Hair follicular keratinocyte (primary cell): ENCODE measurements at places on chromosomes 1 and 21. TPM values are rescaled to one million over a fixed set of nuclear protein-coding genes. Genes with fewer than 3 reads are reported as not detected.

CRYZ gene
- total RNA-seq = 61.5 and 67.7 TPM in 2 replicates

CDCA8 gene
- total RNA-seq = 13.4 and 34.4 TPM in 2 replicates

HTR6 gene
- not detected in 2 replicates for total RNA-seq

RGS18 gene
- total RNA-seq = 0.11 and 0.55 TPM in 2 replicates

CHRNB2 gene
- under 0.01 and 0.04 TPM in 2 replicates for total RNA-seq
